IPS-NIHi11 (cell line): ENCODE measurements at places on chromosomes 4 and X.

GRCh38 chr4:111127841-111128240, 505.0 kb upstream of the PITX2 start:
- no peak for DNase-seq

GRCh38 chr4:52659722-52660261, 691 bp upstream of the USP46 start:
- DNase-seq: peak; percentile 49

DNA sequence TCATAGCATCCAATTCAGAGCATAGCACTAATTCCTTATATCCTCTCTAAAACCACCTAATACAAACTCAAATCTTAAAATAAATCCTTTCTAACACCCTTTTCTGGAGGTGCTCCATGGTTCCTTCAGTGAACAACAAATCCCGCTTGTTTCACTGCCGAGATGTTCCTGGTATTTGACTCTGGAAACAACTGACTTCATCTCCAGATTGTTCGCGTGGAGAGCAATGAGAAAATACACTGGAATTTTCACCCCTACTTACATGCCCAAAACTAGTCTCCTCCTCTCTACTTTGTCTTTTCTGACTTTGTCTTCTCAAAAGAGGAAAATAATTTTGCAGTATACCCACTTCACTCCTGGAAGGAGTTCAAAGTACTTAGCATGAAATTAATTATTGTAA, 129.0 kb downstream of the PLS3 start:
- DNase-seq: no peak

DNA sequence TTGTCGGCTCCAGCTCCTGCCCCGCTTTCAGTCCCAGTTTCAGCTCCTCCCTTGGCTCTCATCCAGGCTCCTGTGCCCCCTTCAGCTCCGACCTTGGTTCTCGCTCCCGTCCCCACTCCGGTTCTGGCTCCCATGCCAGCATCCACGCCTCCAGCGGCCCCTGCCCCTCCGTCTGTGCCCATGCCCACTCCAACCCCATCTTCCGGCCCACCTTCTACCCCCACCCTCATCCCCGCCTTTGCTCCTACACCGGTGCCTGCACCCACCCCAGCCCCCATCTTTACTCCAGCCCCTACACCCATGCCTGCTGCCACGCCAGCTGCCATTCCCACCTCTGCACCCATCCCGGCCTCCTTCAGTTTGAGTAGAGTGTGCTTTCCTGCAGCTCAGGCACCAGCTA, 31.2 kb downstream of the BCORL1 start:
- DNase-seq: no peak

GRCh38 chr4:1802720-1803522, 9.8 kb downstream of the FGFR3 start:
- peak; percentile 60 for DNase-seq

GRCh38 chr4:79050541-79050880, 111.3 kb upstream of the PAQR3 start:
- DNase-seq: no peak

DNA sequence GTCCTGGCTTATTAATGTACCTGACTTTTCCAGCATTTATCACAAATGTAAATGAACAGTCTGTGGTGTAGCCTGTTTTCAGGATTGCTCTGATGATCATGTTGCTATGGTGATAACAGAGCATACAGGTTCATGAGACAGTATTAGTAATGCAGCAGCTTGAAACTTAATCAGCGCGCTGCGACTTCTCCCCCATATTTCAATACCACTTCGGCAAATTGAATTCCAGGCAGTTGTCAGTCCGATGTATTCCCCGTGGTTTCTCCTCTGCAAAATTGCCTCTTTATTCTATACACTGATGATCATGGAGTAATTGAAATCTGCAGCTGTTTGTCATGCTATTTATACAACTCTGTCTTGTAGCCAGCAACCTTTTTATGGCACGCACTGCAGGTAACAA, 239.3 kb downstream of the C4orf33 start:
- no peak for DNase-seq

- DNase-seq: no peak
Observed at GRCh38 chr4:57168982-57169381, 58.8 kb upstream of the IGFBP7 start.

- no peak for DNase-seq
Observed at GRCh38 chr4:152556834-152557233, 20.9 kb upstream of the FBXW7 start.

GRCh38 chr4:93710847-93711430, 117.6 kb upstream of the ATOH1 start:
- no peak for DNase-seq

DNA sequence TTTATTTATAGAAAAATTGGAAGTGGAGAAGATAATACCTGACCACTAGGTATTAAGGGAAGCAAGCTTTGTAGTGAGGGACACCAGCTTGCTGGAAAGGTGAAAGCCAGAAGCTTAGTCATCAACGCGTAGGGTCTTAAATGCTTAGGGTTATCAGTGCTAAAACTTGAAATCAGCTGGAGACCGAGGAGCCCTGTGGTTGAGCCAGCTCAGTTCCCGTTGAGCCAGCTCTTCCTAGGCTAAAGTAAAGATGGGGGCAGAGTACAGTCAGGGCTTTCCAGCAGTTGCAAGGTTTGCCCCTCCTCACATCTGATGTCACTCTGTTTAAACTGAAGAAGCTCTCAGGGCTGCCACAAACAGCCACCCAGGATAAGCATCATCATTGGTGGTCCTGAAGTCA, 240.7 kb downstream of the DCLK2 start:
- no peak for DNase-seq

DNA sequence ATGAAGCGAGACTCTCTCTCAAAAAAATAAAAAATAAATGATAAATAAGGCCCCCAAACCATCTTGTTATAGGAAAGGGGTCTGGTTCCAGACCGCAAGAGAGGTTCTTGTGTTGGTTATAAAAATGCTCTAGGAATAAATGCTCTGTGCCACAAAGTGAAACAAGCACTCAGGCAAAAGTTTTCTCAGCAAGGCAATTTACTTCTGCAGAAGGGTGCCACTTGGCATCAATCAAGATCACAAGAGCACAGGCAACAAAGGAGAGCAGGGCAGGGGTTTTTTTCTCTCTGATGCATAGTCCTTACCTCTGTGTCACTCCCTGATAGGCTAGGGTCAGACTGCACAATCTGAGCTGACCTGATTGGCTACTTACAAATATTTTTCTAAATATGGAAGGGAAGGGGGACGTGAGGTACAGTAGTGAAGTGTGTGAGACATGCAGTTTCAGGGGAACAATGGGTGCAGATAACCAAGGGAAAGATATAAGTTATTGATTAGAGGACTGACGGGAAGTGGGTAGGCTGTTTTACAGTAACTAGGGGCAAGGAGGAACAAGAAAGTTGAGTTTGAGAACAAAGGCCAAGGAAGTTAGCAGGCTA, 29.8 kb upstream of the FUNDC1 start:
- no peak for DNase-seq
